Muscle of back (tissue), 13 donors: ENCODE measurements at places on chromosomes 11 and 22. TPM values are rescaled to one million over a fixed set of nuclear protein-coding genes. Genes with fewer than 3 reads are reported as not detected.

RASGRP2 gene
- polyA plus RNA-seq = 49.1 TPM

PGA3 gene
- polyA plus RNA-seq = 0.29 TPM

RAB38 gene
- polyA plus RNA-seq = 7.1 TPM

CYB5R2 gene
- 11.6 TPM for polyA plus RNA-seq

IFITM5 gene
- not detected for polyA plus RNA-seq

C2CD3 gene
- polyA plus RNA-seq = 23.9 TPM

BUD13 gene
- 16.9 TPM for polyA plus RNA-seq

FDXACB1 gene
- polyA plus RNA-seq = 2.3 TPM

HIC2 gene
- polyA plus RNA-seq = 4.8 TPM

BARX2 gene
- polyA plus RNA-seq = 1.1 TPM

GAB4 gene
- not detected for polyA plus RNA-seq

PKDREJ gene
- 0.35 TPM for polyA plus RNA-seq

PI4KA gene
- polyA plus RNA-seq = 39.9 TPM

DDI1 gene
- polyA plus RNA-seq = not detected

SLCO2B1 gene
- polyA plus RNA-seq = 11.9 TPM

CD248 gene
- 93.0 TPM for polyA plus RNA-seq

P2RY6 gene
- 1.9 TPM for polyA plus RNA-seq

OR8G1 gene
- polyA plus RNA-seq = not detected

P4HA3 gene
- polyA plus RNA-seq = 1.5 TPM

C11orf52 gene
- 2.9 TPM for polyA plus RNA-seq

SMIM35 gene
- polyA plus RNA-seq = 0.17 TPM

AKIP1 gene
- 18.0 TPM for polyA plus RNA-seq

EIF4ENIF1 gene
- polyA plus RNA-seq = 25.9 TPM

RTN4R gene
- polyA plus RNA-seq = 11.9 TPM

CYB561A3 gene
- 18.9 TPM for polyA plus RNA-seq

E2F8 gene
- polyA plus RNA-seq = 21.6 TPM

LRRC51 gene
- 10.4 TPM for polyA plus RNA-seq

APOL5 gene
- polyA plus RNA-seq = 1.1 TPM

UBQLN3 gene
- not detected for polyA plus RNA-seq

SLC22A9 gene
- polyA plus RNA-seq = not detected

AMOTL1 gene
- polyA plus RNA-seq = 58.8 TPM

VPS51 gene
- 115 TPM for polyA plus RNA-seq

MS4A6A gene
- 25.3 TPM for polyA plus RNA-seq

VSIG2 gene
- 0.90 TPM for polyA plus RNA-seq

HBG2 gene
- 12,394 TPM for polyA plus RNA-seq

SCT gene
- polyA plus RNA-seq = 60.9 TPM
